ENCODE measurements at places on chromosomes 5 and 9.
A peak's percentile ranks its signal among the peaks of the same experiment; 100 is the strongest.

GRCh38 chr5:139430015-139430414, 9.3 kb downstream of the DNAJC18 start:
- no peak for DNase-seq

DNA sequence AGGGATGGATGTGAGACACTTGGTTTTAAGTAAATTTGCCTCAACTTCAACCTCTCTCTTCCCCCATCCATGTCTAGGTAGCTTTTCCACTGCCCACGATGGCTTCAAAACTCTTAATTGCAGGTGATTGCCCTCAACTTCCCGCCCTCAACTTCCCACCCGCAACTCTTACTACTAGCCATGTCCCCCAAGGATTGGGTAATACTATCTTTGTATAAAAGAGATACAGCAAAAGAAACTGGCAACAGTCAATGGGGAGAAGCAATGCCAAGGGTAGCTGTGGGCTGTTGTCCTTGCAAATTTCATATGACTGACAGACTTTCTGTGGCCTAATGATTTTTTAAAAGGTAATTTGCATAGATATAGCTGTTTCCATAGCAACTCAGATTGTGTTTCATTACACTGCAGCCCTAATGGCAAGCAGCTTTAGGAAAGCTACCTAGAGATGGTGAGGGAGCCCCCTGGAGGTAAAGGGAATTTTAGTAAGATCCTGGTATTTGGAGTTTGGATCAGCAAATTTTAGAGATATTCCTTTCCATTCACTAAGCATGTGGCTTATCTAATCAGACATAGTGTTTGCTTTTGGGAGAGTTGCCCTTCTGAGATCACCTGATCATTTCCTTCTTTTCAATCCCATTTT, 421.5 kb upstream of the DAP start:
- DNase-seq = peak; percentile 42

- DNase-seq = no peak
Observed at GRCh38 chr5:158590746-158591300, 508.9 kb downstream of the EBF1 start.

GRCh38 chr9:131660466-131661405, 79.1 kb downstream of the RAPGEF1 start:
- DNase-seq = no peak

DNA sequence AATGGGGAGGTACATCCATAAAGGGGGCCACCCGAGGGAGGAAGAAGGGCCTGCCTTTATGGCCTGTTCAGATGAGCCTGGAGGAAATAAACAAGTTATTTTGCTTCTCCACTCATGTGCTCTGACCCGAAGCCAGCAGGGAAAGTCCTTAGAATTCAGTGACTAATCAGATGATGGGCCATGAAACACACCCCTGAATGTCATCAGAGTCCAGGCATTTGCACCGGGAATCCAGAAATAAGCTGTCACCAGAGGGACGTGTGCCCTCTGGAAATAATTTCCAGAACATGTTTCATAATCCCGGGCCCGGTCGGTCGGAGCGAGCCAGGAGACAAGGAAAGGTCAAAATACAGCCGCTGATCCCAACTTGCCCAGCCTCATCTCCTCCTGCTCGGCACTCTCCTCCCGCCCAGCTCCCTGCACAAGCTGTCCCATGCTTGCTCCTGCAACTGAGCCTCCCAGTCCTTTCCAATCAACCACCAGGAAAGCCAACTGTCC, 73.6 kb upstream of the ZNF622 start:
- DNase-seq = peak; percentile 89

DNA sequence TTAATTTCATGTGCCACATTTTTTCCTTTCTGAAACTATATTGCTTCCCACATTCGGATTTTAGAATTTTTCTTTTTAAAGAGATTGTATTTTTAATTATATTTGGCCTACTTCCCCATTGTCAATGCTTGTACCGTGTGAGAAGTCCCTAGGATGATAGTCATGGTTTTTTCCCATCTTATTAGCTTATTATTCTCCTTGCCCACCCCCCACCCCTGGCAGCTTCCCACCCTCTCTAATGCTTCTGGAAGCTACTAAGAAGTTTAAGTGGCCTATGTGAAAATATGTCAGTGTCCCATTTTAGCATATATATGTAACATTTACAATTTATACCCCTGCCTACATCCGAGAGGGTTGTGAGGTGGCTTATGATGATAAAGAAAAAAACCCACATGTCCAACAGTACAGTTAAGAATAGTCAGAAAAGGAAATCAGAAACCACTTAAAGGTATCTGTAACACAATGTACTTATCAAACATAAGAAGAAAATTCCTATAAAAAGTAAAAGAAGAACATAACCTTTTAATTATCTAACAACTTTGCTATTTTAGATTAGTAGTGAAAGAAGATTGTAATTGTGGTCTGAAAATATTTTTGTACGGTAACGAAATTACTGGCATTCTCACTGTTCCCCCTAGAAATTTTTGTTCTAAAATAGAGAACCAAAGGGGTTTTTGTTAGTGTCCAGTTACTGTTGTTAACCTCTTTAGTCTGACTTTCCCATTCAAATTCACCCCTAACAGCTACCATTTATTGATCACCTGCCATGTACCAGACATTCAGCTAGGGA, 62.1 kb downstream of the SLC44A1 start:
- no peak for DNase-seq

DNA sequence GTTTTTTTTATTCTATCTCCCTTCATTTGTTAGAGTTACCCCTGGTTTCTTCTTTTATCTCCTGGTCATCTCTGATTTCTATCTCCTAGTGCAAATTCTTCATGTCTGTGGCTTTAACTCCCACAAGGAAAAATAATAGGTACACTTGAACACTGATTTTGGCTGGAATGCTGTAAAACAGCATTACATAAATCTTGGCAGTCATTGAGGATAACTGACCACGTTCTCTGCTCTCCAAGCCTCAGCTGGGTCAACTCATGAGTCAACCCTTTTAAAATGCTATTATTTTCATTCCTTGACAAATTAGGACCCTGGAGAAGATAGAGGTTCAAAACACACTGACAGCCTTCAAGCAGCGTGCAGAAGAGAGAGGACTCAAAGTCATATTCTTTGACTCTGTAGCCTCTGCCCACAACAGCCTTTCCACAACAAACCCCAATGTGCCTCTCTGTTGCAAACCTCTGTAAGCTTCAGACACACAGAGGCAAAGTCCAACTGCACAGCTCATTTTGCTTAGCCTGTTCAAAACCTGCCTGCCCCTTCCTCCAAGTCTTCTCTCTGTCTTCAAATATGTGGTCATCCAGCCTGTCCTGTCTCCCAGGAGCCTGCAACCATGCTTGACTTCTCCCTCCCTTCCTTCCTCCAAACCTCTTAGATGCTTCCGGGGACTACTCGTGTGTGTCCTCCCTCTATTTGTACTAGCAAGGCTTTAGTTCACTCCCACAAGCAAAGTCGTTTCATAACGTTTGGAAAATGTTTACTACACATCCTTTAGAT, 398.4 kb downstream of the MED10 start:
- DNase-seq = no peak

DNA sequence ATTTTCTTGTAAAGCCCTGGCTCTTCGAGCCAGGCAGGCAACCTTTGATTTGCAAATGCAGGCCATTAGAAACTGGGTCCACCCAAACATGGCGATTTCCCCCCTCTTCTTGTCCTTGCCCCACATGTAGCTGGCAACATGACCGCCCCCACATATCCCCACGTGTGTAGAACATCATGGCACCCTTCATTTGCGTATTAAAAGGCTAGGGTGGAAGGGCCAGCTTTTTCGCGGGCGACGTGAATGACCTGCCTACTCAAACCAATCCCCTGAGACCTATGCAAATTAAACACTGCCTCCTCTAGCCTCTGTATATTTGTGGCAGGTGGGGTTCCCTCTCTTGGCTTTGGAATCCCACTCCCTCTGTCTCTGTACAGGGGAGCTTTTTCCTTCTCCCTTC, 107.0 kb upstream of the CLINT1 start:
- DNase-seq = no peak

GRCh38 chr5:19745247-19745646, 242.8 kb downstream of the CDH18 start:
- DNase-seq = no peak
